ENCODE measurements at places on chromosomes 1 and 21.

DNA sequence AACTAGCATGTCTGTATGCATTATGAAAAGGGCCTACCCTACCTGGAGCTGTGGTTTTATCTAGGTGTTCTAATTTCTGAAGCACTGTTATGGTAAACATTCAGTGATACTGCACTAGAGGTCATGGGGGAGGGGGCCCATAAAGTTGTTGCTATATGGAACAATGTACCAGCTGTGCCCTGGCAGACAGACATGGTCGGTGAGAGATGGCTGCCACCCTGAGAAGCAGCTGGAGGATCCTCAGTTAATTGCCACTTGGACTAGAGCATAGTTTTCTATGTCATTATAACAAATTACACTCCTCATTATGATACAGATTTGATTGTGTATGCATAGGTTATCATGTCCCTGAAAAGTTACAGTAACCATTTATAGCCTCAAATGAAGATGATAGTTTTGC, 45.4 kb downstream of the ILDR2 start:
- no peak for DNase-seq

DNA sequence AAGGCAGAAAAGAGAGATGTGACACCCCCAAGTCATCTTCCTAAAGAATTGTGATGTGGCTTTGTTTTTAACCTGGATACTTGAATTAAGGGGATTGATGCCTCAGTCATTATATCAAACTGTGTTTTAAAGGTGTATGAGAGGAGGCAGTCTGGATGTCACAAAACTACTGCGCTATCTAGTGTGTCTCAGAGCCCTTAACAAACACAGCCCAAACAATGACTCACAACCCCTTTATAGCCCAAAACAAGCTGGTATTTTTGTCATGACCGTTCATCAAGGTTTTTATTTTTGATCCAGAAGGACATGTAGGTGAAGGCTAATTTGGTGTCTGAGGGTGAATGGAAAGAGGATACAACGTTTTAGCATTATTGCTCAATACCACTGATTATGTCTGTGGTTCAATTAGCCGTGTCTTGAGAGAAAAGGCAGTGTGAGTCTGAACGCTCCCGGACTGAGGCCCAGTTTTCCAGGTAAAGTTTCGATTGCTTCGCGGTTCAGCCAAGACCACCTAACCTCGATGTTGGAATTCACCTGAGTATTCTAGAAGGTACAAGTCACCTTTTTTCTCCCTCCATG, 71.6 kb downstream of the SGIP1 start:
- no peak for DNase-seq

GRCh38 chr1:100461222-100461621, 76.7 kb upstream of the GPR88 start:
- no peak for DNase-seq

DNA sequence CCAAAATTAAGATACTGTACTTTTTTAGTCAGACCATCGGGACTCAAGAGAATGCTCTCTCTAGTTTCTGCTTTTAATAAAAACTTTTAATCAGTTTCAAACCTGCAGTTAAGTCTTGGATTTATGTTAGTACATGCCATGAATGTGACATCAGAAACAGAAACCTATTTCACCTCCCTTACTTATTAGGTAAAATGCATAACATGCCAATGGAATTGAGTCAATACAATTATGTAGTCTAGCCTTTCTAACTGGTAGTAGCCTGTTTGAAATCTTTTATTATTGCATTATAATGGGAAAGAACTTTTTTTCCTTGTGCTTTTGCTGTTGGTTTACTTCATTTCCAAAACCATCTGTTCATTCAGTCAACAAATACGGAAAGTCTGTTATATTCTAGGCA, 4.8 kb downstream of the PHACTR4 start:
- DNase-seq, result peak; percentile 75

DNA sequence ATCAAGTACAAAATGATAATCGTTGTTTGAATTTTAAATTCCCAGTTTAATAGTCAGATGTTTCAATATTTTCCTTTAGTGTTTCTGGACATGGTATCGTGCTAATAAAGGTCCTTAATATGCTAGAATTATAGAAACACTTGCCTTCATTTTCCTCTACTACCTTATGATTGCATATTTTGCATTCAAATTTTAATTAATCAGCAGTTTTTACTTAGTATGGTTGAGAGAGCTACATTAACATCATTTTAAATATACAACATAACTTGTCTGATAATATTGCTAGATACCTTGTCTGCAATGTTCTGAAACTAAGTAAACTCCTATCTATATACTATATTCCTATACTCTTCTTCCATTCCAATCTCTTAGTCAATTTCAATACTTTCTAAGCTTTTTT, 66.3 kb downstream of the USH2A start:
- DNase-seq, result no peak

GRCh38 chr1:86997538-86997937, 83.1 kb downstream of the HS2ST1 start:
- DNase-seq, result no peak

DNA sequence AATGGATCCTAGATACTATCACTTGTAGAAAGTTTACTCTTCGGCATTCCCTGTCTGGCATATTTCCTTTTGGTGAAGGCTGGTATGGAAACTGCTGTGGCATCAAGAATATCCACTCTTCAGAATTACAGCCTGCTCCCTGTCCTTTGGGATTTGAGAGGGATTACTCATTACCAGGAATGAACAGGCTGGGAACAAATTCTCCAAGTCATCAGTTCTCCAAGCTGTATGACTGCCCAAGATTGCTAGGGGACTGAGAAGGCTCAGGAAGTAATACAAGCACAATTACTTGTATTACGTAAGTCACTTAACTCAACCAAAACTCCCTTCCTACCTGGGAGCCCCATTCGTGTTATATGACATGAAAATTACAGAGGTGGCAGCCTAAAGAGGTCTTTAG, 49.6 kb downstream of the CD58 start:
- DNase-seq, result peak; percentile 85

GRCh38 chr1:60826320-60827094, 255.9 kb upstream of the NFIA start:
- no peak for DNase-seq

GRCh38 chr1:226041419-226041818, 21.1 kb upstream of the H3-3A start:
- DNase-seq, result no peak

GRCh38 chr1:53606651-53607051, 132.3 kb downstream of the GLIS1 start:
- DNase-seq, result no peak

DNA sequence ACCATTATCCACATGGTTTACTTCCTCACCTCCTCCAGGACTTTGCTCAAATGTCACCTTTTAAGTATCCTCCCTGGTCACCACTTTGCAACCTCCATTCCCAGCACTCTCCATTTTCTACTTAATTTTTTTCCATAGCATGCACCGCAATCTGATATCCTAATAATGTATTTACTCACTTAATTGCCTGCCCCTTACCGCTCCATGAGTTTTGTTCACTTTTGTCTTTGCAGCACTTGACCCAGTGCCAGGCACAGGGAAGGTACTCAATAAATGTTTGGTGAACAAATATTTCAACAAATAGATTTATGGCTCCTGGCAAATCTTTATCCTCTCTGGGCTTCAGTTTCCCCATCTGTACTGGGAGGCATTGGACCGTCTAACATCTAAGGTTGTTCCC, 53.6 kb downstream of the UBE2T start:
- DNase-seq, result no peak

Measured in EH (cell line).